Activated CD4-positive, CD25-positive, alpha-beta regulatory T cell (primary cell): ENCODE measurements at places on chromosomes 5 and 9.

DNA sequence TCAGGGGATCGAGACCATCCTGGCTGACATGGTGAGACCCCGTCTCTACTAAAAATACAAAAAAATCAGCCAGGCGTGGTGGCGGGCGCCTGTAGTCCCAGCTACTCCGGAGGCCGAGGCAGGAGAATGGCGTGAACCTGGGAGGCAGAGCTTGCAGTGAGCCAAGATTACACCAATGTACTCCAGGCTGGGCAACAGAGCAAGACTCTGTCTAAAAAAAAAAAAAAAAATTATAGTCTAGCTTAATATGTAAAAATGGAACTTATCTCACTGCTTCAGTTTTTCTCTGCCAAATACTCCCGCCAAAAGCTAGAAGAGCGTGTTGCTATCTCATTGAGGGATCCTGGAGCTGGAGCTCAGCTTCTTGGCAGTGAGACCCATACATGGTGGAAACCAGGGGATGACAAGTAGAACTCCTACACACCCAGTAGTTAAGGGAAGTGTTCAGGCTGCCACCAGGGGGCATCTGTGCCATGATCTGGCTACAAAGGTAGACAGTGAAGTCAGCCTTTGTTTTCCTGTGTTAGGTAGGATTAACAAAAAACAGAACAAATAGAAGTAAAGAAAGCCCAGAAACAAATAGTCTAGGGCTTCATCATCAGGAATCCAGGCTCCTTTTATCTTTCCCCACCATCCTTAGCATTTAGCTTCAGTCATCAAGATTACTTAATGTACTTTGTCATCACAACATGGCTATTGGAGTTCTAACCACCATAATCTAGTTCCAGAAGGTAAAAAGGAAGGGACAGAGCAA is 33.6 kb upstream of the GLIPR2 start:
- peak; percentile 75 for DNase-seq

- no peak for DNase-seq
These were observed 134.3 kb upstream of the CDH9 start for GRCh38 chr5:27172693-27173092.

GRCh38 chr9:127293328-127293727 is 28.8 kb downstream of the GARNL3 start:
- DNase-seq, result no peak

GRCh38 chr9:134187110-134187531 is 22.8 kb upstream of the RNU6ATAC start:
- DNase-seq, result no peak

DNA sequence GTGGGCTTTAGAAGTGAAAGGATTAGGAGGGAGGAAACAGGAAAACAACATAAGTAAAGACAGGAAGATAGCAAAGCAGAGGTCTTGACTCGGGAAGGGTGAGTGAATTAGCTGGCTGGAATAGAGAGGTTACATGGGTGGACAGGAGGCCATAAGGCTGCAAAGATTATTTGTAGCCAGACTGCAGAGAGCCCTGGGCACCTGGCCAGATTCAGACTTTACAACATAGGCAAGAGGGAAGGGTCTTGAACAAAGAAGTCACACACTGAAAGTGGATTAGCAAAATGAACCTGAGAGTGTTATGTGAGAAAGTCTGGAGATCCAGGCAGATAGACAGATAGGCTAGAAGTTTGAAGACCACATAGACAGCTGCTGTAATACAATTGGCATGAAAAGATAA is 29.7 kb upstream of the CER1 start:
- no peak for DNase-seq

DNA sequence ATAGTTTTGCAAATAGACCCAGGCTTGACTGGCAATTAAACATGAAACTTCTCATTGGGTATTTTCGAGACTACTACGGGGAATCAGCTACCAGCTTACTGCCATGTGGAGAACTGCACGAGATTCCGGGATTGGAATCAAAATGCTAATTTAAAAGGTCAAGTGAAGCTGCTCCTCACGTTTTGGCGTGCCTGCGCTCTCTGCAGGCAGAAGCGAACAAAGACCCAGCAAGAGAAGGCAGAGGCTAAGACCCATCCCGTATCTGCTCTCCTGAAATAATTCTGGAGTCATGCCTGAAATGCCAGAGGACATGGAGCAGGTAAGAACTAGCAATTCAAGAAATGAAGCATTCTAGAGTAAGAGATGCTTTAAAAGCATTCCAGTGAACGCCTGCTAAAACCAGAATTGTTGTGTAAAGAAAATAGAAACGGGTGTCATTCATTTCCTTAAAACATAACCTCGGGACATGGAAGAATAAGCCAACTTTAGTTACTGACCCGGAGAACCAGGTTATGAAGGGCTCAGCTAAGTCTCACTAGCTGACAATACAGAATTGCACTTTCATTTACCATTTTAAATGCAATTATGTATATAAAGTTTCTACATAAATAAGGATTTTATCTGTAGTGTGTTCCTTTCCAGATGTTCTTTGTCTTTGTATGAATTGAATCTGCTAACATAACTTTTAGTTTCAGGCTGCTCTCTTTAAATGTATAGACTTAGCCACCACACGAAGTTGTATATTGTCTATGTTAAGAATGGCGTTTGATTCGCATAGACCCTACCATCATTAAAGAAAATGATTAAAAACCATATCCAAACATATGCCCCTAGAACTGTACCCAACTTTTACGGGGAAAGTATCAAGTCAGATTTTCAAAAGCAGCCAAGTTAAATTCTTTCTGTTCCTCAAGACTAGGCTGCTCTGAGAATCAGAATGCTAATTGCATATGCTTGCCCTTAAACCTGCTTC is 2.0 kb upstream of the MAT2B start:
- DNase-seq, result no peak

- DNase-seq, result no peak
These were observed 283.8 kb downstream of the NTRK2 start for GRCh38 chr9:84953252-84953773.

- DNase-seq, result no peak
These were observed 30.1 kb upstream of the TRIM32 start for GRCh38 chr9:116656977-116657376.

DNA sequence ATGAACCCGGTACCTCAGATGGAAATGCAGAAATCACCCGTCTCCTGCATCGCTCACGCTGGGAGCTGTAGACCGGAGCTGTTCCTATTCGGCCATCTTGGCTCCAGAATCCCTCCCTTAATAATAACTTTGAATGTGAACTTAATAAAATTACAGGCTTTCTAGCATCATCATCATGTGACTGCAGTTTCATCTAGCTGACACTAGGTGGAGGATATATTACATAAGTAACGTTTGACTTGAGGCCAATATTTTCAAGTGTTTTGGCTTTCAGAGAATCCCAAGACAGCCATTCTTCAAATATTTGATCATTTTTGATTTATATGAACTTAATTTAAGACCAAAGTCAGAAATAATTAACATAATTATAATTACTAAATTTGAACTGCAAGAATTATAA is 474.9 kb upstream of the CDH10 start:
- no peak for DNase-seq

DNA sequence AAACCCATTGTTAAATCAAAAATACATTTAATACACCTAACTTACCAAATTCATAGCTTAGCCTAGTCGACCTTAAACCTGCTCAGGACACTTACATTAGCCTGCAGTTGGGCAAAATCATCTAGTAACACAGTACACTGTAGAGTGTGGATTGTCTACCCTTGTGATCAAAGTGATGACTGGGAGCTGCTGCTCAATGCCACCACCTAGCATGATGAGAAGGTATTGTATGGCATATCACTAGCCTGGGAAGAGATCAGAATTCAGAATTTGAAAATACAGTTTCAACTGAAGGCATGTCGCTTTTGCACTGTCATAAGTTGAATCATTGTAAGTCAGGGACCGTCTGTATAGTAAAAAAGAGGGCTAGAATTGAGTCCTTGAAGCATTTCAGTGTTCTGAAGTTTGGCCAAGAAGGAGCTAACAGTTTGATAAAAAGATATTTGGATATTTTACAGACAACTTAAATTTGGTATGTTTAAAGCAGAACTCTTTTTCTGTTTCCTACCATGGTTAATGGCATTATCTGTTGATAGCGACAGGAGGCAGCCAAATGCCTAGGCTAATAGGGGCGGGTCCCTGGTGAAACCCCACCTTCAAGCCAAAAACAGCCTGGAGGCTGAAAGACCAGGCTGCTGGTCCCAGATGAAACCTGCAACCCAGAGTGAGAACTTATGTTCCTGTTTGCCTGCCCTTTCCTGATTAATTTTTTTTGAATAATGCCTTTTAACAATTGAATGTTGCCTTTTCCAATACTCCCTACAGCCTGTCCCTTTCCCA is 23.0 kb downstream of the SMIM15 start:
- no peak for DNase-seq

DNA sequence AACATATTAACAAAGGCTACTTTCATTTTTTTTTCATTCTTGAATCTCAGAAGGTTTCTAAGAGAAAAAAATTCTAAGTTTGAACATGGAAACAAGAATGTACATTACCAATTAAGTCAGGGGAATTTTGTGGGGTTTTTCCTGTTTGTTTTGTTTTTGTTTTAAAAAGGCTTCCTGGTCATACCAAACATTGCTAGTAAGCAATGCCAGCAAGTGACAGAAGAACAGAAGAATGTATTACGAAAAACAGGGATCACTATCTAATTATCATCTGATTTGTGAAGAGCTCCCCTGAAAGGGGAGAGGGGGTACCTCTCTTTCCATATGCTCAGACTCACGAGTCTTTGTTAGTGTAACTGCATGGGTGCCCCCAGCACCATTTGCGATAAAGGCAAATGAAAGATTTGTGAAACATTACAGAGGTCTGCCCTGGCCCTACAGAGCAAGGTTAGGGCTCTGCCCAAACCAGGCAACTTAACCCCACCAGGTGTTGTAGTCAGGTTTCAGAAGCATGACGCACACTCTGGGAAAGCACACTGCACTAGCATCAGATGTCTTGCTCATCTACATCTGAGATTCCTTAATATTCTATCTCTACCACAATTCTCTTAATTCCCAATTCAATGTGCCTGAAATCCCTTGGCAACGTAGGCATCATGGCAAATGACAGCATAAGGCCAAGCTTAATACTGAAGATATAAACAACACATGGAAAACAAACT is 268.2 kb downstream of the MLLT3 start:
- no peak for DNase-seq

DNA sequence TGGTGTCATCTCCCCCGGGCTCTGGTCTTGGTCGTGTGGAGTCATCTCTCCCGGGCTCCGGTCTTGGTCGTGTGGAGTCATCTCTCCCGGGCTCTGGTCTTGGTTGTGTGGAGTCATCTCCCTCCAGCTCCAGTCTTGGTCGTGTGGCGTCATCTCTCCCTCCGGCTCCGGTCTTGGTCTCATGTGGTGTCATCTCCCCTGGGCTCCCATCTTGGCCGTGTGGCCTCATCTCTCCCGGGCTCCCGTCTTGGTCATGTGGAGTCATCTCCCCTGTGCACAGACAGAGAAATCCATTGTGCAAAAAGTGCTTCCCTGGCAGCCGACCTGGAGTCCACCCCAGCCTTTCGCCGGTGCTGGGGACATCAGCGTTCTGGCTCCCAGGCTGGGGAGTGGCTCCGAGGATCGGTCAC is 91.1 kb upstream of the CACNA1B start:
- DNase-seq, result no peak

- DNase-seq, result no peak
These were observed 482 bp upstream of the TDRD7 start for GRCh38 chr9:97411440-97411788.

- DNase-seq, result no peak
These were observed 152.5 kb upstream of the CLINT1 start for GRCh38 chr5:158011422-158011821.

DNA sequence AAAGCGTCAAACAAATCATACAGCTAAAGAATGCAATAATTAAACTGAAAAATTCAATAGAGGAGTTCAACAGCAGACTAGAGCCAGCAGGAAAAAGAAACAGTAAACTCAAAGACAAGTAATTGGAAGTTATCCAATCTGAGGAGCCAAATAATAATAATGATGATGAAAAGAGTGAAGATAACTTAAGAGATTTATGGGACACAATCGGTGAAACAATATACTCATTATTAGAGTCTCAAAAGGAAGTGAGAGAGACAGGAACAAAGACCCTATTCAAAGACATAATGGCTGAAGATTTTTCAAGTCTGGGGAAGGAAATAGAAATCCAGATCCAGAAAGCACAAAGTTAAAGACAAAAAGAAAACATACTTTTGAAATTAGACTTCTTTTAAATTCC is 263.9 kb upstream of the NR4A3 start:
- DNase-seq, result no peak
